ENCODE measurements at places on chromosomes 2 and 18. TPM values are rescaled to one million over a fixed set of nuclear protein-coding genes. Genes with fewer than 3 reads are reported as not detected.

- no peak overlapping the region for H3K27ac ChIP-seq
- H3K4me3 ChIP-seq, result no peak overlapping the region
- no peaks in the 10 kb centered on the region for H3K4me1 ChIP-seq
- DNase-seq, result no peak
- H3K36me3 ChIP-seq, result no peaks in the 10 kb centered on the region
These were observed 262.7 kb upstream of the FSIP2 start for GRCh38 chr2:185475914-185476313.

GRCh38 chr2:189406586-189407233 lies 34.6 kb upstream of the WDR75 start:
- H3K27ac ChIP-seq, result no peak overlapping the region
- H3K36me3 ChIP-seq, result no peaks in the 10 kb centered on the region
- no peaks in the 10 kb centered on the region for H3K27me3 ChIP-seq

DNA sequence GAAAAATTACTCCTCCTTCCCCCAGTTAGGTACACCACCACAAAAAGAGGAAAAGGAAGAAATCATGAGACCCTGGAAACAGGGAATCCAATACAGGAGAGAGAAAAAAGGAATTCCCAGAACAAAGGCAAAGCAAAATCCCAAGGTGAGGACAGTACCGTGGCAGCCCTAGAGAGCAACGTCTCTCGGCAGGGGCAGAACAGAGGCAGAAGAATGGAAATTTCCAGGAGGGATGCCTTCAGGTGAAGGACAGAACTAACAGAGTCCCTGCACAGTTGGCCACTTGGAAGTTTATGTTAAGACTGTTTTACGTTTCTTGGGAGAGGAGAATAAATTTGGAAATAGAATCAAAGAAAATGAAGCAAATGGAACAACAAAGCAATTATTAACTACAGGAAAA lies 27.7 kb downstream of the GRB14 start:
- no peak overlapping the region for H3K27ac ChIP-seq
- DNase-seq, result no peak

- H3K27me3 ChIP-seq, result no peaks in the 10 kb centered on the region
- DNase-seq, result peak; percentile 37
- no peaks in the 10 kb centered on the region for H3K36me3 ChIP-seq
- no peak overlapping the region for H3K4me3 ChIP-seq
- no peaks in the 10 kb centered on the region for H3K4me1 ChIP-seq
These were observed 78.0 kb upstream of the NFATC1 start for GRCh38 chr18:79317703-79318102.

DNA sequence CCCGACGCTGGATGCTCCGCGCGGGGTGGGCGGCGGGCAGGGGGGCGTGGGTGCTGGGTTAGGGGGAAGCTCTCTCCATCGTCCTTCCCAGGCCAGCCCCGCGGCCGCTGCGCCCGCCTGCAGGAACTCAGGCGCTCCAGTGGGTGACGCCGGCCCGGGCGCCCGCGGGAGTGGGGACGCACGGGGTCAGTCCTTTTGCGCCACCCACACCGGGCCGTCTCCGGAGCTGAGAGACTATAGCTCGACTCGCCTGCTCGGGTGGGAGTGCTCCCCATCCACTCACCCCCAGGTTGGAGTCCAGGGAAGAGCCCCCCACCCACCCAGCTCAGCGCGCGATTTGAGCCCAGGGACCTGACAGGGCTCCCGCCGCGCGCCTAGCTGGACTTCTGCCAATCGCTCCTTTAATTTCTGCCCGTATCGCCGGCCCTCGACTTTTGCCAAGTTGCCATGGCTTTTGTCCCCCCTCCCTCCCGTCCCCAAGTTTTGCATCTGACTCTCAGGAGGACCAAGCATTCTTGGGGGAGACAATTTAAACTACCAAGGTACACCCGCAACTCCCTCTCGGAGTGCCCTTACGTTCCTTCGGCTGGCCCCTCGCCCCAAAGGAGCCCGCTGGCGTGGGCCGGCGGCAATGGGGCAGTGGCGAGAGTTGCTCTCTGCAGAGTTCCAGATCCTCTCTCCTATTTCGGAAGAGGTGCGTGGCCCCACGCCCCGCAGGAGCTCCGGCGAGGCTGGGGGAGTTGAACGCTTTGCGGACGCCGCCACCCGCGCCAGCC lies 205.8 kb upstream of the SMAD2 start:
- no peaks in the 10 kb centered on the region for H3K36me3 ChIP-seq
- peak overlapping the region; percentile 60 for H3K4me3 ChIP-seq
- peak overlapping the region; percentile 70 for H3K27ac ChIP-seq
- peaks cover 45% of the 10 kb centered on the region for H3K4me1 ChIP-seq
- DNase-seq, result peak; percentile 70

DNA sequence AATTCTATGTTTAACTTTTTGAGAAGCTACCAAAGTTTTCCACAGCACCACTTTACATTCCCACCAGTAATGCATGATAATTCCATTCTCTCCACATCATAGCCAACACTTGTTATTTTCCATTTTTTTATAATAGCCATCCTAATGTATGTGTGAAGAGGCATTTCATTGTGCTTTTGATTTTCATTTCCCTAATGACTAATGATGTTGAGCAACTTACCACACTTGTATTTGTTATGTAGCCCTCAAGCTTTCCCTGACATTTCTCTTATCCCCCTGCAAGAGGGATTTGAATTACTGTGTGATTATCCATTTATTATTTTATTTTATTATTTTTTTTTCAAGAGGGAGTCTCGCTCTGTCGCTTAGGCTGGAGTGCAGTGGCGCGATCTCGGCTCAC lies 23.6 kb upstream of the SOS1 start:
- H3K36me3 ChIP-seq, result no peaks in the 10 kb centered on the region
- no peak overlapping the region for H3K27ac ChIP-seq
- H3K4me1 ChIP-seq, result no peaks in the 10 kb centered on the region
- no peak for DNase-seq
- H3K4me3 ChIP-seq, result no peak overlapping the region

DNA sequence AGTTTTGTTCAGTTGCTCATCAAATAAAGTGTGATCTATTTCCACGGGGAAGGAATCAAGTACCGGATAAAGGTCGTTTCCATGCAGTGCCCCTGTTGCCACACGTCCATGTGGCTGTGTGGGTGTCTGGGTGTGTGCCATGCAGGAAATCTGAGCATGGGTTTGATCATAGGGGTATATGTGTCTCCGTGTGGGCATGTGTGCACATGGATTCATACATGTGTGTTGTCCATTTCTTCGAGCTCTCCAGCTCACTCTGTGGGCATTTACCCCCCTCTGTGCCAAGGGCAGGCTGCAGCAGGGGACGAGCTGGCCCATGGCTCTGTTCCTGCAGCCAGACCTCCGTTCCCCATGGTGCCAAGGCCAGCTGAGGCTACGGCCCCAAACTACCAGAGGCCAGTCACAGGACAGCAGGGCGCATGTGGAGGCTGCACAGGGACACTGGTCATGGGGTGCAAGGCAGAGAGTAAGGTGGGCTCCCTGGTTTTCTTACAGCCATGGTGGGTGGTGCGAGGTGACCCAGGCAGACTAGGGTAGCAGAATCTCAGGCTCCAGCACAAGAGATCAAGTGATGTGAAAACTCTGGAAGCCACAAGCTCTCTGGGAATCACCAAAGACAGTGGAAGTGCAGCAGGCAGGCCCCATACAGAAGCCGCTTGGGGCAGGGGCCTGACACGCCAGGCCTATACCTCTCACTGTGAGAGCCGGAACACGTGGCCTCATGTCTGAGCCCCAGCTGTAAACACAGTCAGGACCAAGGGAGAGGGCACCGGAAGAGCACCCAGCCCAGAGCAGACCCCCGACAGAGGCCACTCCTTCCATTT lies 66.4 kb upstream of the RAB6C start:
- no peak overlapping the region for H3K27ac ChIP-seq
- no peak overlapping the region for H3K4me3 ChIP-seq
- H3K27me3 ChIP-seq, result no peaks in the 10 kb centered on the region
- no peak for DNase-seq

DNA sequence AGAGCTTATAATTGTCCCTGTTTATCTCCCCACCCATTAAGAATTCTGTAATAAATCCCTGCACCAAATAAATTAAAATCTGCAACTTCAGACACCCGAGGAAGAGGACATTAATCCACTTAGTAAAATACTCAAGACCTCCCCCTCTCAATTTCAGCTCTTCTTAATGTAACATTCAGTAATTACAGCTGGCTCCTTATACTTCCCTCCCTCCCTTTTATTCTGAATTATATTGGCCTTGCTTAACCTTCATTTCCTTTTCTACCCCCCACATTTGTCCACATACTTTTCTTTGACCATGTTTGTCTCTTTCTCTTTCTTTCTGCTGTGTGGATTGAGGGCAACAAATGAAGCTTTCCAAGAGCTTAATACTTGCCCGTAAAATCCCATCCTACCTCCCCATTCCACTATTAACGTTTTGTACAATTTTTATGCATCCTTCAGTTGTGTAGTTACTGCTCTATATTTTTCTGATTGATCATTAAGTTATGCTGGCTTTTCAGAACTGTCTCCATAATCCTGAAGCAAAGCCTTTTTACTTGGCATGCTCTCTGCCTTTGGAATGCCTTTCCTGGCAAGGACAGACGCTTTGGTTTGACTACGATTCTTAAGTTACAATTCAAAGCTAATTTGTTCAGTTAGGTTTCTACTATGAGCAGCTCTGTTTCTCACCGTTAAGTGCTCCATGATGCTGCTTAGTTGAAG lies 580.1 kb downstream of the ZEB2 start:
- no peak overlapping the region for H3K4me3 ChIP-seq
- H3K36me3 ChIP-seq, result no peaks in the 10 kb centered on the region
- no peak for DNase-seq

DNA sequence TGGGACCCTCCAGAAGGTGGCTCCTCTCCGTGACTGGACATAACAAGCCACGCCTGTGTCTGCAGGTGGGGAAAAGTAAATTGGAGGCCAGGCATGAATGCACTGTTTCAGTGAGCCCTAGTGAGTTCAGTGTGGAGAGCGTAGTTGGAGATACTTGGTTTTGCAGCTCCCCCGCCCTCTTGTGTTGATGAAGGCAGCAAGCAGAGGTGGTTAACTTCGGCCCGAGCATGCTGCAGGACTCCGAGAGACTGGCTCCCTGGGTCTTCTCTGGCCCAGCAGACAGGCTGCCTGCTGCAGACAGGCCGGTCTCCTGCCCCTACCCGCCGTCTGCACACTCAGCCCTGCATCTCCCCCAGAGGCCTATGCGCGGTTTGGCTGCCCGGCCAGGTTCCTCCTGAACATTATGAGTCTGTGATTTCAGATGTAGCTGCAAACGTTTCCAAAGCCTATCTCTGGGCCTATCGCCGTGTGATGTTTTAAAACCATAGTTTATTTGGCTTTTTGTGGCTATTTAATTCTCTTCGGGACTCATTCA lies 102.4 kb downstream of the LDLRAD4 start:
- no peak for DNase-seq
- no peaks in the 10 kb centered on the region for H3K4me1 ChIP-seq
- H3K27me3 ChIP-seq, result no peaks in the 10 kb centered on the region
- H3K27ac ChIP-seq, result no peak overlapping the region
- H3K4me3 ChIP-seq, result no peak overlapping the region

DNA sequence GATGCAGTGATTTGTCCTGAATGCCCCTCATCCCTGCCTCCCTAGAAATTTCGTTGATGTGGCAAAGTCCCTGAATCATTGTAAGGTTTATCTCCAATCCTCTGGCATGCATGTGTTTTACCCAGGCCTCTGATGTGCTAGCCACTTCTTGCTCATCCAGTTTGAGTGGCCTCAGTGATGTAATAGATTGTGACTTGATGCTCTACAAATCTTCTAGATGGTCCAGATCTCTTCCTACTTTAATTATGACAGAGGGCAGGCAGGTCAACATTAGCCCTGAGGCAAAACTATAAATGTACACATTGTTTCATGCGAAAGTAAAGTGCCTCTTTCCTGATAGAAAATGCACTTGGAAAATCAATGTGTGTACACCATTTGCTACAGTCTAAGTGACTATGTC lies 54.5 kb downstream of the LONRF2 start:
- DNase-seq, result no peak
- no peak overlapping the region for H3K4me3 ChIP-seq
- H3K4me1 ChIP-seq, result no peaks in the 10 kb centered on the region
- no peaks in the 10 kb centered on the region for H3K27me3 ChIP-seq
- no peak overlapping the region for H3K27ac ChIP-seq
- no peaks in the 10 kb centered on the region for H3K36me3 ChIP-seq

GRCh38 chr2:199471443-199472057 lies 13.8 kb upstream of the SATB2 start:
- peak; percentile 71 for DNase-seq
- peaks cover 21% of the 10 kb centered on the region for H3K4me1 ChIP-seq
- peaks cover 41% of the 10 kb centered on the region for H3K27me3 ChIP-seq
- no peak overlapping the region for H3K4me3 ChIP-seq

DNA sequence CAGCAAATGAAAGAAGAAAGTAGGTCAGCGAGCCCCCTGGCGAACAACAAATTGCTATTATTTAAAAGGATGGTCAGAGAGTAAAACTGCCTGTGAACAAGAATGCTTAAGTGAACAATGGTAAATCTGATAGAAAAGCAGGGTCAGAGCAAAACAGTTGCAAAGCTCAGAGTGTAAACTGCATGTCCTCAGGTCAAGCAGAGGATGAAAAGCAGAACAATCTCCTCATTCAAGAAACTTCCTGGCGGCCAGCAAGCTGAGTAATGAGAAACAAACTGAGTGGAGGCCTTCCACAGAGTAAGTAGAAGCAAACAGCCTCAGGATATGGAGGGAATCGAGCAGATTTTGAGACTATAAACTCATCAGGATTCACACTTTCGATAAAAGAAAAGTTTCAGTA lies 117.9 kb downstream of the PPP1R1C start:
- no peaks in the 10 kb centered on the region for H3K4me1 ChIP-seq
- no peak overlapping the region for H3K27ac ChIP-seq
- no peaks in the 10 kb centered on the region for H3K27me3 ChIP-seq
- H3K4me3 ChIP-seq, result no peak overlapping the region

- H3K27ac ChIP-seq, result no peak overlapping the region
- H3K4me3 ChIP-seq, result no peak overlapping the region
- H3K27me3 ChIP-seq, result no peaks in the 10 kb centered on the region
- no peak for DNase-seq
These were observed 22.1 kb upstream of the CNGA3 start for GRCh38 chr2:98324181-98324580.

DNA sequence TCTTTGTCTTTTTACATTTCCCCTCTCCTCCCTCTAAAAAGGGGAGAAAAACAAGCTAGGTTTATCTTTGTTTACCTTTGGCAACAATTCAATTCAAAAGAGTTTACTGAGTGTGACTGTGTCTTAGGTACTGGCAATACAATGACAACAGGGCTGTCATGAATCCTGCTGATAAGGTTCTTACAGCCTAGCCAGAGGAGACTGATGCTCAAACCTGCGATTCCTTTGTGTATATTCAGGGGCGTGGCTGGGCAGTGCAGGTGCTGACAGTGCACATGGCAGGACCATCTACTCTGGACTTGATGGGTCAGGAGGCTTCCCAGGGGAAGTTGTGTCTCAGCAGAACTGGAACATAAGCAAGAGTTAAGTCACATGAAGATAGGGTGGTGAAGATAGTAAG lies 23.2 kb upstream of the TTN start:
- H3K36me3 ChIP-seq, result no peaks in the 10 kb centered on the region
- H3K4me3 ChIP-seq, result no peak overlapping the region
- H3K4me1 ChIP-seq, result no peaks in the 10 kb centered on the region
- no peak for DNase-seq
- no peaks in the 10 kb centered on the region for H3K27me3 ChIP-seq
- no peak overlapping the region for H3K27ac ChIP-seq

The LYG2 gene
- total RNA-seq, result not detected

The LIPT1 gene
- 15.5 TPM for total RNA-seq

The SIX3 gene
- not detected for total RNA-seq

The FTCDNL1 gene
- total RNA-seq, result 17.1 TPM

The CCBE1 gene
- 0.92 TPM for total RNA-seq

The RAB6C gene
- 0.40 TPM for total RNA-seq

The D2HGDH gene
- 24.1 TPM for total RNA-seq

The RSAD2 gene
- total RNA-seq, result 3.3 TPM

The GALNT3 gene
- 63.4 TPM for total RNA-seq

Measured in thyroid gland (tissue), 4 donors.